ENCODE measurements at places on chromosomes 1 and 21.

GRCh38 chr21:35602811-35603362, 457.4 kb downstream of the SETD4 start:
- no peak for DNase-seq

GRCh38 chr1:53583868-53584776, 124.9 kb downstream of the DMRTB1 start:
- no peak for DNase-seq

- DNase-seq = no peak
Observed at GRCh38 chr21:42544544-42544943, 30.9 kb downstream of the SLC37A1 start.

GRCh38 chr1:212402666-212403321, 11.9 kb downstream of the PACC1 start:
- no peak for DNase-seq

- DNase-seq = peak; percentile 23
Observed at GRCh38 chr1:49424782-49425181, 599.0 kb downstream of the AGBL4 start.

- DNase-seq = no peak
Observed at GRCh38 chr1:113046569-113046968, 26.4 kb upstream of the LRIG2 start.

DNA sequence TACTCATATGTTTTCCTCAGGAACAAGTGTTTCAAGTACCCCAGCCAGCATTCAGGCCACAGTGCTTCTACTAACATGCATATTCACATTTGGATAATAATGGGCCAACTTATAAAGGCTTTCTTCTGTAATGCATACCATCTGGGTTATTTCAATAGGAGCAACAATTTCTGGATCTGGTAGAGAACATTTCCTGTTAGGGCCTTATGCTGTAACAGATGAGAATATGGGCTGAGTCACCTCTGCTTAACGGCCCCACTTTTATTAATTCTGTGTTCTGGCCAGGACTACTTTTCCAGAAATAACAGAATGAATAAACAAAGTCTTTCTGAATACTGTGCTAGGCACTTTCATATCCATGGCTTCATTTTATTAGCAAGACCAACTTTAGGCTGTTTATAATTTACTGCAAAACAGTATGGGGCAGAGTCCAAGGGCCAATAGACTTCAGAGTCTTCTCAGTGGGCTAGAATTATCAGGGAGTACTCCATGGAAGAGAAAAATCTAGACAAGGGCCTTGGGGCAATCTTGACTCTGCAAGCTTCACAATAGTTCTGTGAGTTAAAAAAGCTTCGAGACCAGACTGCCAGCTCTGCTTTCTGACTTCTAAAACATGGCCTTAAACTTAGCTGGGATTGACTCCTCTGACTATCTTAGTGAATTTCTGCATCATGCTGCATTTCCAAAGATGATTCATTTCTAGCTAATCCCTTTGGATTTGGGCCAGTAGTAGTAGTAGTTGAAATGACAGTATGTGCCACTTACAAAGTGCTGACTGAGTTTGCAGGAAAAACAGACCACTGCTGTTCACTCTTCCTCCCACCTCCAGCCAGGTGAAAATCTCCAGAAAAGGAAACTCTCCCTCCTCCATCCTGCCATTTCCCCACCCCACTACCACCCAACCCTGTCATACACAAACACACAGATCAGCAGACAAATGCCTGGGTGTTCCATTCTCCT, 8.2 kb upstream of the SSX2IP start:
- DNase-seq = peak; percentile 31

- DNase-seq = no peak
Observed at GRCh38 chr21:16046656-16047330, 317.0 kb downstream of the USP25 start.

DNA sequence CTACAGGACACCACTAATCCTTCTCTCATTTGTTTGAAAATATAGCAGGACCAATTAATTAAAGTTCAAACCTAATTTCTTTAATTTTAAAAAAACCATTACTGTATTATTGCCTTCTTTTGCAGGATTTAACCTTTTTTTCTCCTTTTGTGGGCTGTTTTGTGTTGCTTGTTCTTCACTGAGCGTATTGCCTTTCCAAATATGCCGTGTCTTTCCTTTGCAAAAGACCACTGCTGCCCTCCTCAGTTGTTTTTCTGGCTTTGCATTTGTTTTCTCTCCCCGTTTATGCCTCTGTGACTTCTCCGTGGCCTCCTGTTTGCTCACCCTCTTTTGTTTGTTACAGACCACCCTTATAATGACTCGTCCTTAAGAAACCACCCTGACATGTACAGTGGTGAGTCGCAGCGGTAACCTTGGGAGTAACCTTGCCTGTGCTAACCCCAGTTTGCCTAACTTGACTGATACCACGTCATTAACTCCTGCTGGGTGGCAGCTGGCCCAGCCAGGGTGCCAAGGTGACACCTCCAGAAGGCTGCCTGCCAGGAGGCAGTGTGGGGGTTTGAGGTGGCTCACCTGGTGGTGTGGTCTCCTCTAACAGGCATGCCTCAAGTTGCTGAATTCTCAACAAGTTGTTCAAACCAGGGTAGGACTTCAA, 81.1 kb upstream of the CNTN2 start:
- no peak for DNase-seq

GRCh38 chr1:5388622-5389021, 603.6 kb downstream of the NPHP4 start:
- DNase-seq = no peak

- DNase-seq = no peak
Observed at GRCh38 chr1:179251675-179252074, 22.2 kb upstream of the ABL2 start.

DNA sequence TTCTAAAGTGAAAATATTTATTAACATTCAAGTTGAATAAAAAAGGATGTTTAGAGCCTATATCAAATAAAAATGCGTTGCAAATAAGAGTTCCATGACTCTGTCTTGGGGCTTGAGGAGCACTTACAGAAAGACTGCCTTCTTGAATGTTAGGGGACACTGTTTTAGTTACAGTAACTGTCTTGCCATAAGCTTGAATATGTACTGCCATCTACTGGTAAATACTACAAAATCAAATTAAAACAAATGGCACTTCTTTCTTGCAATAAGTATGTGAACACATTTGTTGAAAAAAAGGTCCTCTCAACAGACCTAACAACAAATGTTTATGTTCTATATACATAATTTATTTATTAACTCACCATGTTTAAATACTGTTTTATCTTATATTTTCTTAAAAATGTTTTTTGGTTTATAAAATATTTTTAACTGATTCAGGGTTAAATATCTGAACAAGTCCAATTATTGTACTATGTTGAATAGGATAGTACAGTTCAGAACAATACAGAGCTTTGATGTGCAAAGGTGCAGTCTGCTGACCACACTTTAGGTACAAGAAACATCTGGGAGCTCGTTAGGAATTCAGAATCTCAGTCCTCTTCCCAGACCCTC, 199.5 kb downstream of the LRRIQ3 start:
- DNase-seq = peak; percentile 7

DNA sequence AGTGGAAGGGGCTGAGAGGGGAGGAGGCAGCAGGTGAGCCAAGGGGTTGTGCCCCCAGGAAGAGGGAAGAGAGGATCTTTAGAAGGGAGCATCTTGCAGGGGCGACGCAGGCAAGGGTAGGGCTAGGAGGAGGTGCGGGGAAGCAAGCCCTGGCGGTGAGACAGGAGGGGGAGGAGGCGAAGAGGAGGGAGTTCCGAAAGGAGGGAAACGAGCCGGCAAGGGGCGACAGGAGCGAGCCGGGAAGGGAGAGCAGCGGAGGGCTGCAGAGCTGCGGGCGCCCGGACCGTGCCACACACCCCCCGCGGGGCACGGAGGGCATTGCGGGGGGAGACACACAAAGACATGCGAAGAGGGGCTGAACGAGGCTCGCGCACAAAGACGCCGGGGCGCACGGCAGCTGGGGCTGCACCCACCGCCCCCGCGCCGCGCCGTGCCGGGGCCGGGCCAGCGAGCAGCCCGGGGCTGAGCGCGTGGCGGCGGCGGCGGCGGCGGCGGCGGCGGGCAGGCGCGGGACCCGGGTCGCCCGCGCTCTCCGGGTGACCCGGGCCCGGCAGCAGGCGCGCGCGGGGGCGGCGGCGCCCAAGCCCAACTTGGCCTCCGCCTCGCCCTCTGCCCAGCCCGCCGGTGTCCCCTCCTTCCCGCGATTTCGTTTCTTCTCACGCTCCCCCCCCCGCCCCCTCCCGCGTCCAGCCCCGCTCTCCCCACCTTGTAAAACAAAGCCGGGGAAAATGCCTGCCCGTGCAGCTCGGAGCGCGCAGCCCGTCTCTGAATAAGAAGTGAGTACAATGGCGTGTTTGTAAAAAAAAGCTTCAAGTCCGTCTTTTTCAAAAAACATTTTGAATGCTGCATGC, at the start of gene KCNK2:
Gene KCNK2 (plus strand): TSS at position 206 of the 851 bp plus-strand sequence. CDS start 649 bp downstream, outside the sequence.
- DNase-seq = no peak

- no peak for DNase-seq
Observed at GRCh38 chr21:16538405-16538804, 808.6 kb downstream of the USP25 start.

GRCh38 chr21:42047821-42048613, 23.1 kb upstream of the UMODL1 start:
- peak; percentile 71 for DNase-seq

DNA sequence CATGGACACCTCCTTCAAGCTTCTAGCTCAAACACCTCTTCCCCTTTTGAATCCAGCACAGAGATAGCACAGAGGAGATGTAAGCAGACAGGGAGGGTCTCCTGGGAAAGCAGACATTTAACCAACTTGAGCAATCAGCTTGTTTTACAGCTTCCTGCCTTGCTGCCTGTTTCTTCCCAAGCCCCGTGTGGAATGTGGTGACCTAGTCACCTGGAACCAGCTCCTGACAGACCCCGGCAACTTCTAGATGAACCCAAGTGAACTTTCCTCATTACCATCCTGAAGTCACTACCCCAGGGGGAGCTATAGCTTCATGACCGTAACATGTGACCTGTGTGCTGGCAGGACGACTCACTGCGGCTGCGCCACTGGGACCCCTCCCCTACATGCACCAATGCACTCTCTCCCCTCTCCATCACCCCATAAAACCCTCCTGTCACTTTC, 24.1 kb upstream of the TTF2 start:
- peak; percentile 56 for DNase-seq

- no peak for DNase-seq
Observed at GRCh38 chr21:43316156-43316845, 110.6 kb downstream of the SIK1 start.

DNA sequence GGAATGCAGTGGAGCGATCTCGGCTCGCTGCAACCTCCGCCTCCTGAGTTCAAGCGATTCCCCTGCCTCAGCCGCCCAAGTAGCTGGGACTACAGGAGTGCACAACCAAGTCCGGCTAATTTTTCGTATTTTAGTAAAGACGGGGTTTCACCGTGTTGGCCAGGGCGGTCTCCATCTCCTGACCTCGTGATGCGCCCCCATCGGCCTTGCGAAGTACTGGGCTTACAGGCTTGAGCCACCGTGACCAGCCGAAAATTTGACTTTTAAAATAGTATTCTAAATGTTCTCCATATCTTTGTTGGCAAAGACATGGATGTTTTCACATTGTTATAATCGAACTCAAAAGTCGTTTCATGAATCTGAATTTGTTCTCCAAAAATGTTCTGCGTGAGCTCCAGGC, 36.7 kb upstream of the SMYD2 start:
- no peak for DNase-seq

GRCh38 chr1:10814976-10815857, 18.8 kb upstream of the CASZ1 start:
- DNase-seq = no peak

DNA sequence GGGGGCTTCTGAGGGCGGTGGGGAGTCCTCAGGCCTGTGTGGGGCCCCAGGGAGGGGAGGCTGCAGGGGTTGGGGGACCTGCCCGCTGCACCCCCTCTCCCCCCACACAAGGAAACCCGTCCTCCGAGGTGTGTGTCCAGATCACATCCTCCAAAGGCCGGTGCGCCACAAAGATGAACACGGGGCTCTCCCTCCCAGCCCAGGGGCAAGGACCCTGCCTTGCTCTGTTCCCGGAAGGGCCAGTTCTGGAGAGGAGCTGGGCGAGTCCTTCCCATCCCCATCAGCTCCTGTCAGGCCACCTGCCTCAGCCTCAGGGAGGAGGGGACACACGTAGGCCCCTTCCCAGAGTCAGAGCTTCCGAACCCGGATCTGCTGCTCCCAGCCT, 2.5 kb upstream of the TTLL10 start:
- DNase-seq = no peak

GRCh38 chr1:174393885-174394284, 53.9 kb upstream of the GPR52 start:
- no peak for DNase-seq

GRCh38 chr1:248886237-248886895, 19.7 kb upstream of the PGBD2 start:
- no peak for DNase-seq

GRCh38 chr1:207500306-207500705, 4.3 kb downstream of the CR1 start:
- DNase-seq = no peak

All from kidney epithelial cell (primary cell).